Cardiac atrium fibroblast (primary cell): ENCODE measurements at places on chromosomes 12 and 14. TPM values are rescaled to one million over a fixed set of nuclear protein-coding genes. Genes with fewer than 3 reads are reported as not detected.

Gene MYO1H
- total RNA-seq: not detected in 2 replicates

Gene LRRC23
- total RNA-seq: 7.2 and 8.1 TPM in 2 replicates

Gene SERPINA12
- not detected in 2 replicates for total RNA-seq

Gene ENDOU
- total RNA-seq: 0.18 TPM in 1 of 2 replicates, not detected in the other

Gene CAPZA3
- total RNA-seq: not detected in 2 replicates

Gene PLEKHG7
- not detected in 2 replicates for total RNA-seq

Gene LMO3
- total RNA-seq: 4.5 and 10.7 TPM in 2 replicates

Gene ALDH2
- 79.1 and 83.8 TPM in 2 replicates for total RNA-seq

Gene VDR
- total RNA-seq: 5.4 and 7.6 TPM in 2 replicates

Gene APOLD1
- 2.0 and 3.2 TPM in 2 replicates for total RNA-seq

Gene ZNF10
- 6.5 and 15.0 TPM in 2 replicates for total RNA-seq

Gene GPRC5D
- total RNA-seq: not detected in 2 replicates

Gene SETD3
- 42.1 and 51.0 TPM in 2 replicates for total RNA-seq

Gene TAS2R46
- total RNA-seq: 0.72 TPM in 1 of 2 replicates, not detected in the other

Gene LTBP2
- 27.1 and 31.6 TPM in 2 replicates for total RNA-seq

Gene TMTC2
- total RNA-seq: 5.2 and 6.2 TPM in 2 replicates

Gene KRT73
- not detected in 2 replicates for total RNA-seq

Gene CLEC2A
- not detected in 2 replicates for total RNA-seq

Gene AGAP2
- total RNA-seq: 0.18 and 0.32 TPM in 2 replicates

Gene SERPINA10
- not detected in 2 replicates for total RNA-seq

Gene ACOT6
- total RNA-seq: not detected in 2 replicates

Gene HCAR2
- not detected in 2 replicates for total RNA-seq

Gene EPS8
- 247 and 253 TPM in 2 replicates for total RNA-seq

Gene TAS2R31
- 0.54 and 0.81 TPM in 2 replicates for total RNA-seq

Gene GPR68
- total RNA-seq: 0.49 and 2.3 TPM in 2 replicates

Gene C14orf132
- 2.0 and 3.7 TPM in 2 replicates for total RNA-seq

Gene HOXC12
- not detected in 2 replicates for total RNA-seq

Gene OTX2
- not detected in 2 replicates for total RNA-seq

Gene SYNE3
- total RNA-seq: 15.6 and 15.9 TPM in 2 replicates
